Activated T-cell treated with anti-CD3 and anti-CD28 coated beads, Interleukin-2, amount 50 U/mL, for 72 hours (primary cell): ENCODE measurements at places on chromosomes 6 and 20.

GRCh38 chr6:44100088-44100550 is 27.1 kb downstream of the MRPL14 start:
- no peak for DNase-seq

GRCh38 chr20:1671891-1672669 is 14.5 kb upstream of the SIRPG start:
- no peak for DNase-seq

DNA sequence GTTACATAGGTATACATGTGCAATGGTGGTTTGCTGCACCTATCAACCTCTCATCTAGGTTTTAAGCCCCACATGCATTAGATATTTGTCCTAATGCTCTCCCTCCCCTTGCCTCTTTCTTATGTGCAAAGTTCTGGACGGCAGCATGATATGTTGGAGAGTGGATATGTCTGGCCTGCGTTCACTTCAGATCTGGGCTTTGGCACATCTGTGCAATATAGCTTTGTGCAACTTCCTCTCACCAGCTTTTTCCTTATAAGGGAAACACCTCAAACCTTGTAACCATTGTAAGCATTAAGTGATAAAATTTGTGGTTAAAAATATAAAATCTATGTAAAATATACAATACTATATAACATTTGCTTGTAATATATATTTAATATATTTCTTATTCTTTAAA is 288.0 kb downstream of the PHACTR1 start:
- DNase-seq = no peak

DNA sequence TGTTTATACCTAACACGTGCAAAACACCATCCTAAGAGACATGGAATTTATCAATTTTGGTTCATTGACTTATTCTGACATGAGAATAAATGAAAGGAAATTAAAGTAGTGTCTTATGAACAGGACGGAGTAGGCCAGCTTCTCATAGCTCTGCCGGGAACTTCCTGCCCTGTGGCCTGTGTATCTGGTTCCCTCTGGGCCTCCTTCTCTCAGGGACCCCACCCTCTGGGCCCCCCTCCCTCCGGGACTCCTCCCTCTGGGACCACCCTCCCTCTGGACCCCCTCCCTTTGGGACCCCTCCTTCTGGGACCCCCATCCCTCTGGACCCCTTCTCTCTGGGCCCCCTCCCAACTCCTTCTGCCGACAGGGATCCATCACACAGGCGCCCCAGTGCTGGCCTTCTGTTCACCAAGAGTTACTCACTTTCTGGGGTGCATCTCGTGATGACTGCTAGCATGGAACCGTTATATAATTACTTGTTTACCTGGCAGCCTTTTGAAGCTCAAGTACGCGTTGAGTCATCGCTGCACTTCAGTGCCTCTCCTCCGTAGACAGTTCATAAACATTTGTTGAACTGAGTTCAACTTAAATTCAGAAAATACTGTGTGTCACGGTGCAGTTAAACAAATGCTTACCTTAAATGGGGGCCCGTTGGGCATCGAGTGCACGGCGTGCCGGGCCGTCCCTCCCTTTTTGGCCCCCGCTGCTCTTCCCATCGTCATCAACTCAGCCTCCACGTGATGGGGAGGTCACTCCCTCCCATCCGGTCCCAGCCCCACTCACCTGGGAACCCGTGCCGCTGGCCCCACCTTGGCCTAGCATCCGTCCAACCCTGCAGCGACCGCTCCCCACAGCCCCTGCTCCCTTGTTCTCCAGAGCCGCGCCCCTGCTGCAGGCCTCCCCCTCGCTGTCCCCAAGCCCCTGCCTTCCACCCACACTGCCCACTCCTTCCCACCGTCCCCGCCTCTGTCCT is 8.1 kb downstream of the CCR6 start:
- no peak for DNase-seq
